ENCODE measurements at places on chromosomes 16 and 17.
A peak's percentile ranks its signal among the peaks of the same experiment; 100 is the strongest.

DNA sequence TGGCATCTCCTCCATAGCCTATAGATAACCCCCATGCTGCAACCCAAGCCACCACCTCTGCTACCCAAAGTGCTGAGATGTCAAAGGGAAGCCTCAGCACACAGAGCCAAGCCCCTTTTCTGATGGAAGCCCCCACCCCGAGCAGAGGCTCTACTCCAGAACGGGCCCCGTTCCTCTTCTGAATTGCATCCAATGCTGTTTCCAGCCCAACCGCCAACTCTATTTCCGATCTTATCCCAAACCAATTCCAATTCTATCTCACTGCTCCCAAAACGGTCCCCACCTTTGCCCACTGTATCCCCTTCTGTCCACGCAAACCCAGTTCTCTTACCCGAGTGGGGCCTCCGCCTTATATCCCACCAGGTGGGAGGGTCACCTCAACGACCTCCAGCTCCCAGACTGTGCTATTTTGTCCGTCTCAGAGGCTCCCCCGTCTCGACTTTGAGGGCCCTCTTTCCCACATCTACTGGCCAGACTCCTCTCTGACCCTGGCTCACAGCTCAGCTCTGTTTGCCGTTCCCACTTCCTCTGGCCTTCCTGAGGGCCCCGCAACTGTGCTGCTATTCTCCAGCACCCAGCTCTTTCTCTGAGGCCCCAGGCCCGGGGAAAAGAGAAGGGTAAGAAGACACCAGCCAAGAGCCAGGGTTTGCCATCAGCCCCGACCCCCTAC is 487 bp downstream of the SRL start:
- DNase-seq = no peak

DNA sequence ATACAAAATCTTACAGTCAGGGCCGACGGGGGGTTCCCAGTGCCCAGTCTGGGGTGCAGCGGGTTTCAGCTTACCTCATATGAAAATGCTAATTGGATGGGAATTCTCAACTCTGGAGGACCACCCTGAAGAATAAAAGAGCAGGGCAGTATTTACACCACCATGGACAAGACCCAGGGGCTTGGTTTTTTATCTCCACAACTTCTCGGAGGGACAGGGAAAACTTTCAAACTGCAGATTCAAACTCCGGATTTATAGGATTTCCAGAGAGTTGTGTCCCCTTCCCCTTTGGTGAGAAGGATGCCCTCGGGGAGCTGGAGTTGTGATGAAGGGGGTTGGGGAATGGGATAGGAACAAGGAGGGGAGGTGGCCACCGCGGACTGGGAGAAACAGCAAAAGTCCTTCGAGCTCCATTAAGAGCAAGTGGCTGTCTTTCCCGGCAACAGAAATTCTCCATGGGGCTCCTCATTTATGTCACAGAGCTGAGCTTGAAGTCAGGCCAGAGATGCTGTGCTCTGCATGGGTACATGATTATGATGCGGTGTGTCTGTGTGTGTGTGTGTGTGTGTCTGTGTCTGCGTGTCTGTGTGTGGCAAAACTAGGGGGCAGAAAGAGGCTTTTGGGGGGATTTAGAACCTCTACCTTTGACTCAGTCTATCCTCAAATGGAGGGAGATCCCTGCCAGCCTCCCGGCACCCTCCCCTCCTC is 15.7 kb downstream of the FOXL1 start:
- no peak for DNase-seq

DNA sequence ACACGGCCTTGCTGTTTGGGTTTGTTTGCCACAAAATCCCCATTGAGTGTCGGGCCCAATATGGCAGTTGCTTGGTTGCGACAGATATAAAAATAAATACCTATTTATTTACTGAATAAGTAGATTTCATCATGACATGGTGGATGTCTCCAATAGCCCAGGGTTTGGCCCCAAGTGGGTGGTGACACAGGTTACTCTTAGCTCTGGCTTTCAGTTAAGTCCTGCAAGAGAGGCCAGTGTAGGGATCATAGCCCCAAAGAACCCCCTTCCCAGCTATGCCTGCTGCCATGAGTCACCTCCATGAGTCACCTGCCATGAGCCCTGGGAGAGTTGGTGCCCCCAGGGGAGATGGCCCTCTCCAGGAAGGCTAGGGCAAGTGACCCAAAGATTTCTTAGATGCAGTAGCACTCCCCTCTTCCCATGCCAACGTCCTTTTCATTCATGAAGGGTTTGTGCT is 78.7 kb upstream of the LGALS9 start:
- DNase-seq = no peak

DNA sequence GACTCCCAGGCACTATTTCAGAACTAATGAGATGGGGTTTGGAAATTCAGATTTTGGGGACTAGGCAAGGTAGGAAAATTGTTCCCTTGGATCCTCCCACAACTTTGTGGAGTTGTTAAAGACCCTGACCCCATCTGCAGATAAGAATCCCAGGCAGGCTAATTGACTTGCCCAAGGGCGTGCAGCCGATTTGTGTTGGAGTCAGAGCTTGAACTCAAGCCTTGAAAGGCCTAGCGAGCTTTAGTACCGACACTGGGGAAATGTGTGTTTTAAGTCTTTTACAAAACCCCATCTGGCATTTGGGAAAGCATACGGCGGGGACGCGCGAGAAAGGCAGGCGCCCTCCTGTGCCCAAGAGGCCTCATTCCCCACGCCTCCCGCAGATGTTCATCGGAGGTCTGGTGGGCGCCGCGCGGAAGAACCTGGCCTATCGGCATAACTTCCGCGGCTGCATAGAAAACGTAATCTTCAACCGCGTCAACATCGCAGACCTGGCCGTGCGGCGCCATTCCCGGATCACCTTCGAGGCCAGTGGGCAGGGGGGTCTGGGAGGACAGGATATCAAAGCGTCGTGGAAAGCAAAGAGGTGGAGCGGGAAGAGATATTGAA is 4.3 kb downstream of the CNTNAP1 start:
- DNase-seq = no peak

- DNase-seq = no peak
Measured at GRCh38 chr17:20009302-20010098, at the start of gene SPECC1. TSS of gene SPECC1 (plus strand) at chr17:20009359. CDS start at chr17:20096652, 87,293 bp downstream.

- DNase-seq = no peak
Measured at GRCh38 chr17:4135489-4135888, 7.3 kb downstream of the ZZEF1 start.

DNA sequence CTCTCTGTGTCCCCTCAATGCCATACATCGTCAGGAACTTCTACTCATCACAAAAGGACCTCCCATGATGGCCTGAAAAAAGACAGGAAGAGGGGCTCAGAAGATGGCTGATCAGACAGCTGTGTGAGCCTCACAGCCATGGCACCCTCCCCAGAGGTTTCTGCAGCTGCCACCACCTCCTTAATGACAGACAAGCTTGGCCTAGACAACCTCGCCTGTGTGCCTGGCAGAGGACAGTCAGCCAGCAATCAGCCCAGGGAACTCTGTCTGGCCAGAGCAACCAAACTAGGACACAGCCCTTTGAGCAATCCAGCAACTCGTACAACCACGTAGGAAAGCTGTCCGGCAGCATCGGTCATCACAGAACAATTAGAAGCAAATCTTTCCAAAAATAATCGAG is 54.2 kb upstream of the MED9 start:
- DNase-seq = no peak

DNA sequence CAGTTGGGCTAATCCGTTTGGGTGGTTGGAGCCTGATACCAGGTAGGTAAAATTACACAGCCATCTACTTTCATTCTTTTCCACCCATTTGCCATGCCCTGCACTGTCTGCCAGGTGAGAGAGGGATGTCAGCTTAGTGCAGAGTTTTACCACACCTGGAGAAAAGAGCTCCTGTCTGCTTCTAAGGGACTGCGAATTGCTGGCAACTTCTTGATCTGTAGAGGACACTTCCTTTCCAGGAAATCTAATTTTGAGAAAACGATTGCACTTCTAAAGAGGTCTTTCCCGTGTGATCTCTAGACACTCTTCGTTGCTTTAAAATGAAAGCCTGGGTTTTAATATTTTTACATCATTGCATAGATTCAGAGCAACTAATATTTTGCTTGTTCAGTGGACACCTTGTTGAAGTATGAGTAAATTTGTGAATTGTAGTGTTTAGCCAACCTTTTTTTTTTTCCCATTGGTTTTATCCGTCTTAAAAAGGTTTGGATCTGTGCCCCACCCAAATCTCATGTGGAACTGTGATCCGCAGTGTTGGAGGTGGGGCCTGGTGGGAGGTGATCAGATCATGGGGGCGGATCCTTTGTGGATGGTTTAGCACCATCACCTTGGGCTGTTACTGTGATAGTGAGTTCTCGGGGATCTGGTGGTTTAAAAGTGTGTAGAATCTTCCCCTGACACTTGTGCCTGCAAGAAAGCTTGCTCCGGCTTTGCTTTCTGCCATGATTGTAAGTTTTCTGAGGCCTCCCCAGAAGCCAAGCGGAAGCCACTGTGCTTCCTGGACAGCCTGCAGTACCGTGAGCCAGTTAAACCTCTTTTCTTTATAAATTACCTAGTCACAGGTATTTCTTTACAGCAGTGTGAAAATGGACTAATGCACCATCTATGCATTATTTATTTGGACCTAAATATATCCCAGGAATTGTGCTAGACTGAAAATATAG is 104.6 kb downstream of the PRKCA start:
- no peak for DNase-seq

GRCh38 chr16:23852794-23853562 is 17.2 kb downstream of the PRKCB start:
- no peak for DNase-seq

DNA sequence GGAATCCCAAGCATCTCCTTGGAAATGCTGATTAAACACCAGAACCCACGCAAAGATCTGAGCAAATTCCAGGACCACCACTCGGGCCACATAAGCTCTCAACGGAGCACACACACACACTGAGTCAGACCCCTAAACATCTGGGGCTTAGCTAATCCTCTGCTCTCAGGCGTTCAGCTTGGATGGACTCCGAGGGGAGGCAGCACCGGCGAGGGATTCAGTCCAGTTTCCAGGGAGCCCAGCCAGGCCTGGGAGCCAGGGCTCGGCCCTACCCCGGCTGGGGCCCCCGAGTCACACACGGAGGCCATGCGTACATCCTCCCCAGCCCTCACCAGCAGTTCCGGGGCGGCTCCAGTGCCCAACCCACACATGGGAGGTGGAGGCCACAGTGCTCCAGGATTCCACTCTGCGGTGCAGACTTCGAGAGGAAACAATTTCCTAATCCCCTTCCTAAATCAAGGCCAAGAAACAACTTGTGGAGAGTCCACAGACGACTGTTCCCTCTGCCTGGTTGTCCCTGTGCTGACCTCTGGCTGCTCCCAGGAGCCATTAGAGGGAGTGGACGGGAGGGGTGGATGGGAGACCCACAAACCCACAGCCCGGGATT is 70.5 kb downstream of the GAS7 start:
- DNase-seq = peak; percentile 47
